ENCODE measurements at places on chromosomes 1 and 21.

DNA sequence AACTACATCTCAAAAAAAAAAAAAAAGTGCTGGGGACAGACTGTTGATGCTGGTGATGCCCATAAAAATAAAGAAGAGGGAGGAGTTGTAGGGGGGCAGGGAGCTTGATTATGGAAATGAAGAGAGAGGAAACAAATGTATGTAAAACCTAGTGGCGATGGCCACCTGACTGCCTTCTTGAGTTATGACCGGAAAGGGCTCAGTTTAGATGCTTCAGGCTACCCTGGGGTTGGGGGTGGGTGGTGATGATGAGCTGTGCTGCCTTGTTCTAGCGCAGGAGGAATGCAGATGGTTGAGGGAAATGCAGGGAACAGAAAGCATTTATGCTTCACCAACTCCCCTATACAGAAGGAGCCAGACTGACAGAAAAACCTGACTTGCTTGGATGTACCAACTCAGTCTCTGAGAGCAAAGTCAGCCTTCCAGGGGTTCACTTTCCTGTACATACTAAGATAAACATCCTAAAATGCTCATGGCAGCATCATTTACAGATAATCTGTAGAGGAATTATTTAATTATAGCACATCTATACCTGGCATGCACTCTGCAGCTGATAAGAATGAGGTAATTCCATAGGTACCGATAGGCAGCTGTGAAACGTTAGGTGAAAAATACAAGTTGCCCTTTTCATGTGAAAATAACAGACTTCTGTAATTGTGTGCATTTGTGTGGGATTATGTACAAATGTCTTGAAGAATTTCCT, 8.0 kb upstream of the BCAR3 start:
- DNase-seq: no peak

DNA sequence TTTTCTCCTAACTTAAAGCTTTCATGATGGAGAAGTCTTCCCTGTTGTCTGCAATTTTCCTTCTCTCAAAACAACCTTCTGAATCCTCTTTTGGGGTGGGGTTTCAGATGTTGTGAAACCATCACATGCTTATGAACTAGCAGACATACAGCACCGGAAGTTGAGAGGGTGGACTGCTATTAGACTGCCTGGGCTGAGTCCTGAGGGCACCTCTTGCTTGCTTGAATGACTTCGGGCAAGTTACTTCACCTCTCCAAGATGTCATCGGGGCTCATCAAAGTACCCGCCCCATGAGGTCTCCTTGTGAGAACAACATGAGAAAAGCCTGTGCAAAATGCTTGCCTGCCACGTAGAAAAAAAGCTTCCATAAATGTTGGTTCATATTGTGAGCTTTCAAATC, 89.6 kb downstream of the CCDC185 start:
- DNase-seq: no peak

DNA sequence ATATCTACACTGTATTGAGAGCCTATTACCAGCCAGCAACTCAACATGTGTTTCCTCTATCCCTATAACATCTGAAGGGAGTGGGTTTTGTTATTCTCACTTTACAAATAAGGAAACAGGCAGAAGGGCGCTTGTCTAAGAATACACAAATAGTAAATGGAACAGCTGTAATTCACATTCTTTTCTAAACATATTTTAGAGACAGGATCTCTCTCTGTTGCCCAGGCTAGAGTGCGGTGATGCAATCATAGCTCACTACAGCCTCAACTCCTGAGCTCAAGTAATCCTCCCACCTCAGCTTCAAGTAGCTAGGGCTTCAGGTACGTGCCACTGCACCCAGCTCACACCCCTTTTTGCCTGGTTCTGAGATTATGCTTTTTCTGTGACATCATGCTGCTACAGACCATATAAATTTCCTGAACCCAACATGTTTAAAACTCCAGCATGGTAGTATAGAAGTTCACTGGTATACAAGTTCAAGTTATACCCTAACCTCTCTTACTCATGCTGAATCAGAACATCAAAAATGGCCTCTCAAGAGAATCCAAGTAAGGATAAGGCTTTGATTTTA, 8.6 kb upstream of the TACSTD2 start:
- DNase-seq: peak; percentile 40

GRCh38 chr1:151655371-151655770, 43.5 kb downstream of the SNX27 start:
- DNase-seq: no peak

DNA sequence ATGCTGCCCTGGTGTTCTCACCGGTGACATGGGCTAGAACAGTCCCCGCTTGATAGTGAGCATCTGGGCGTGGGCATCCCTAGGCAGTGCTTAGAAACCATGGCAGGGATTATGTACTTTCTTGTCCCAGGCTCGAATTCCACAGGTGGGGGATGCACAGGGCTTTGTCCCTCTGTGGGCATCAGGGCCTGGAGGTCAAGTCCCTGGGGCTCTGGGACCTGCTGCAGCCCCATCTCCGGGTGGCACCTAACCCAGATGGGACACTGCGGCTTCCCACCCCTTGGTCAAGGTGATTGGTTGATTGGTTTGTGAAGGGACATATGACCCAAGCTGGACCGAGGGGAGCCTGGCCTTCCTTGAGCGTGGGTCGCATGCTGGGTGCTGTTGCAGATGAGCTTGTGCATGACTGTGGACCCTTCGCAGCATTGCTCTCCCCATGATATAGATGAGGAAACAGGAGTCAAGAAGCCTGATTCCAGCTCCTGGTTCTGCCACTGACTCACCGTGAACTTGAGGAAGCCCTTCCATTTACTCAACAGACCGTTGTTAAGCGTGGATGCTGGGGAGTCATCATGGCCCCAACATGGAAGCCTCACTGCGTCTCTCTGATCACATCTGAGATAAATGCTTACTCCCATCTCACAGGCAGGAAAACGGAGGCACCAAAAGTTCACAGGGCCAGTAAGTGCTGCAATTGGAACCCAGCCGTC, 64.0 kb upstream of the RUNX3 start:
- DNase-seq: no peak

- peak; percentile 44 for DNase-seq
Observed at GRCh38 chr1:11501491-11501897, 22.5 kb downstream of the DISP3 start.

DNA sequence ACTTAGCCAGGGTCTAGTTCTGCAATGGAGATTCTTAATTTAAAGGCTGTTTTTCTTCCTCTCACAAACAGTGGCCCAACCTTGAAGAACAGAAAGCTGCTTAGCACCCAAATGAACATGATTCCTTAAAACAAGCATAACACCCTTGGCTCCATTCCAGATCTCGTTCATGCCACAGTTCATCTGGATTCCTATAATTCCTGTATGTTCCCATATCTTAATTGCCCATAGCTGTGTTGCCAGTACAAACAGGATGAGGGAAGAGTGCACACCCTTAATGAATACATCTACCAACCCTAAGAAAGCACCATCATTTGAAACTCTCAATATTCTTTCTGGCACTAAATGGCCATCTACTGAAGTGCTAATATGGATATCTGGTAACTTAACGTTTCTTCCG, 45.5 kb downstream of the TGFB2 start:
- DNase-seq: peak; percentile 81

GRCh38 chr1:91712981-91713841, 172.7 kb downstream of the TGFBR3 start:
- peak; percentile 48 for DNase-seq

DNA sequence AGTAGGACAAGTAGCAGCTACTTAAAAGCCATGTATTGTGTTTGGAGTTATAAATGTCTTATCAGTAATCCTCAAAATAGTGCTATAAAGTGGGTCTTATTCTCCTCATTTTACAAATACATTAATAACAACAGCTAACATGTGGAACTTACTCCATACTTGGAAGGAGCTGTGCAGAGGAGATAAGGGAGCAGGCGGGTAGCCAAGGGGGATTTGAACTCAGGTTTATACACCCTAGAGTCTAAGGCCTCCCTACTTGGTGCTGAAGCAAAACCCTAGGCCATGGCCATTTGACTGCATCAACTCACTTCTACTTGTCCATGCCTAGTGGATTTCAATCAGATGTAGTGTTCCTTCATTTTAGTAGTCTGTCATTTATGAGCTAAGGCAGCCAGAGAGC, 72.1 kb downstream of the LMO4 start:
- DNase-seq: no peak

DNA sequence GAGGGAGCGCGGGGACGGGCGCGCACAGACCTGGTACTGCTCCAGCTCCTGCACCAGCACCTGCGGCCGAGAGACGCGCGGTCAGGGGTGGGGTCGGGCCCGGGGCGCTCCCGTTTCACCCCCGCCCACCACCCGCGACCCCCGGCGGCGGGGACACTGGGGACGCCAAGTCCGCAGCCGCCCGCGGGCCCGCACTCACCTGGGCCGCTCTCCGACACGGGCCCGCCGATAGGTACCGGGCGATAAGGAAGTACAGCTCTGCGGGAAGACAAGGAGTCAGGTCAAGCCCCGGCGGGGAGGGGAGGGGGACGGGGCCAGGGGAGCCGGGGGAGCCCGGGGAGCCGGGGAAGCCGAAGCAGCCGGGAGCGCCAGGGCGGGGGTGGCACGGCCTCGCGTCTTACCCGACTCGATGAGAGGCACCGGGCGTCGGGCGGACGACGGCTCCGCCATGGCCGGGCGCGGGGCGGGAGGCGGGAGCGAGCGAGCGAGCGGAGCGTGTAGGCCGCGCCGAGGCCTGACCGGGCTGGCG, 326 bp downstream of the BRWD1 start:
- DNase-seq: no peak

GRCh38 chr1:94901841-94902240, 25.1 kb downstream of the CNN3 start:
- peak; percentile 39 for DNase-seq

- no peak for DNase-seq
Observed at GRCh38 chr1:244054247-244054923, 3.3 kb downstream of the ZBTB18 start.

DNA sequence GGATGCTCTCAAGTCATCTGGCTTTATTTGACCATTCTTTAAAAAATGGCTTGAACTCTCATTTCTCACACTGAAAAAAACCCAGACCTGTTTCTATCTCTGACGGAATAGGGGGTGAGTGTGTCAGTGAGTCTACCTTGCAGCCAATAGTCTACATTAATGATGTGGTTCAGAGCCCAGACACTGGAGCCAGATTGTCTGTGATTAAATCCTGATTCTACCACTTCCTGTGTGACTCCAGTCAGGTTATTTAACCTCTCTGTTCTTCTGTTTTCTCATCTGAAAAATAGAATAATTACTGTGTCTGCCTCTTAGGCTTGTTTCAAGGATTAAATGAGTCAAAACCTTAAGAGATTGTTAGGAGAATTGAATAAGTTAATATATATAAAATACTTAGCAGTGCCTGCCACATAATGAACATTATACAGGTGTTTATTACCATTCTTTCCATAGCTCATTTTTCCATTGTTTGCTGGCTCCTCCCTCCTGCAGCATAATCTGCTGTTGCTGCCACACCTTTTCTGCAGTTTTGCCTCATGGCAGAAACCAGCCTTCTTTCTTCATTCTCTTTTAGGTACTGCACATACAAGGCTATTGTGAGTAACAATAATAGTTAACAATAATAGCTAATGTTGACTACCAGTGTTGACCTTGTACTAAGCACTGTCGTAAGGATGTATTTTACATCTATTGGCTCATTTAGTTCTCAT, 157.6 kb upstream of the IVNS1ABP start:
- no peak for DNase-seq

- peak; percentile 65 for DNase-seq
Observed at GRCh38 chr1:223831755-223832636, 13.8 kb downstream of the TP53BP2 start.

GRCh38 chr1:203264052-203264501, 34.6 kb upstream of the CHIT1 start:
- peak; percentile 14 for DNase-seq

DNA sequence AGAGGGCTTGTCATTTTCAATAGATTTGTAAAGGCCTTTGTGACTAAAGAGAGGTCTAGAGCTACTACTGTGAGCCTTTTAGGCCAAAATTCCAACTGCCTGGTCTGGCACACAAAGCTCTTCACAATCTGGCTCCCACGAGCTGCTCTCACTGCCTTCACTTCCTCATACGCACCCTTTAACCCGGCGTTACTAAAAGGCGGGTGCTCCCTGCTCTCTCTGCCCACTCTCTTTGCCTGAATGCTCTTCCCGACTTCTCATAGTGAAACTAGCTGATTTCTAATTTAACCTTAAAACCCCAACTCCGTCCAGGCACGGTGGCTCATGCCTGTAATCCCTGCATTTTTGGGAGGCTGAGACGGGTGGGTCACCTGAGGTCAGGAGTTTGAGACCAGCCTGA, 14.2 kb downstream of the BSDC1 start:
- DNase-seq: no peak

- DNase-seq: no peak
Observed at GRCh38 chr1:203360547-203361185, 9.7 kb upstream of the FMOD start.

- no peak for DNase-seq
Observed at GRCh38 chr1:70256664-70257063, 35.5 kb downstream of the SRSF11 start.

DNA sequence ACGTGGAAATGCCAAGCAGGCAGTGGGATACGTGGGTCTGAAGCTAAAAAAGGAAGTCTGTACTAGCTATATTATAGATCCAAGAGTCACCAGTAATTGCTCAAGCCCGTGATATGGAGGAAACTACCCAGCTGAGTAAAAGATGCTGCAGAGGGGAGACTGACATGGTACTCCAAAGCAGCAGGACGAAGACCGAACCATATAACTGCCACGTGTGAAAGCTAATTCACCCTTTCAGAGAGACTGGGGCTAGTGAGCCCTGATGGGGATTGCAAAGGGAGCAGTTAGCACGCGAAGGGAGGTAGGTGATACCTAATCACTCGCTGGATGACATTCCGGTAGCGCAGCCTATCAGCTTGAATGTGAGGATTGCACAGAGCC, 316 bp downstream of the AP4B1 start:
- DNase-seq: no peak

- DNase-seq: peak; percentile 94
Observed at GRCh38 chr1:23403735-23404486, 20.6 kb downstream of the TCEA3 start.

- DNase-seq: no peak
Observed at GRCh38 chr1:17546946-17547670, 7.6 kb downstream of the ARHGEF10L start.

GRCh38 chr1:91092503-91092902, 70.7 kb upstream of the ZNF644 start:
- no peak for DNase-seq

DNA sequence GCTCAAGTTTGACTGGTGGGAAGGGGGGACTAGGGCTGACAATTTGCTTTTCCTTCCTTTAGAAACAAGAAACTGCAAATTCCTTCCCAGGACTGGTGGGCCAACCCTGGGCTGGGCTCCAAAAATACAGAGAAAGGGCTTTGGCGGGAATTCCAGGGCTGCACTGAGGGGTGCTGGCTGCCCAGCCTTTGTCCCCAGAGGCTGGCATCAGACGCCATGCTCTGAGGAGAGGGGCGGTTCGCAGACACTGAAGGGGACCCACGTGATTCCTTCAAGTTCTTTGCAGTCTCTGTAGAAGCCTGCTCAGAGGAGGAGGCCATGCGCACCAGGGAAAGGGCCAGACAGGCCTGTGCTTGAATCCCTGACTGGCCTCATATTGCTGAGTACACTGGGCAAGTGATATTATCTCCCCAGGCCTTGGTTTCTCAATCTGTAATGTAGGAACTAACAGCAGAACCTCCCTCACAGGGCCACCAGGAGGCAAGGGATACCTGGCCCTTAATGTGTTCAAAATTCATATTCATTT, 119.5 kb downstream of the EPHB2 start:
- no peak for DNase-seq

All from fibroblast of skin of scalp (primary cell).